Fibroblast of skin of back (primary cell): ENCODE measurements at places on chromosomes 7 and 10.

GRCh38 chr10:15045380-15045779, 1.6 kb downstream of the OLAH start:
- DNase-seq, result no peak

- DNase-seq, result peak; percentile 63
These were observed 117.7 kb downstream of the CCNY start for GRCh38 chr10:35453855-35454532.

DNA sequence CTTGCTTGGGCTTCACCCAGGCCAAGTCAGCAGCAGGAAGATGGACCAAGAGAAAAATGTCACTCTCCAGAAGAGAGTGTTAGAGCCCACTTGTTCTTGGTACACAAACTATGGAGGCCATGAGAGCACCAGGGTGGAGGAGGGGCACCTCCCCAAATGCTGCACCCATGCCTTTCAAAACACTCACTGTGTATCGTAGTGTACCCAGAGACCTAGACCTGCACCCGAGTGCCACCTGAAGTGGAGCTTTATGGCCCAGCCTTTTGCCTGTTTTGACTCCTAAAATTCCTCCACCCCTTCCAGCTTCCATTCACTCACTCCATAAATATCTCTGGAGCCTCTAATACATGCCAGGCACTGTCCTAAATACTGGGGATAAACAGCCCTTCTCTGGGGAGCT, 5.0 kb downstream of the SFTPD start:
- DNase-seq, result no peak

DNA sequence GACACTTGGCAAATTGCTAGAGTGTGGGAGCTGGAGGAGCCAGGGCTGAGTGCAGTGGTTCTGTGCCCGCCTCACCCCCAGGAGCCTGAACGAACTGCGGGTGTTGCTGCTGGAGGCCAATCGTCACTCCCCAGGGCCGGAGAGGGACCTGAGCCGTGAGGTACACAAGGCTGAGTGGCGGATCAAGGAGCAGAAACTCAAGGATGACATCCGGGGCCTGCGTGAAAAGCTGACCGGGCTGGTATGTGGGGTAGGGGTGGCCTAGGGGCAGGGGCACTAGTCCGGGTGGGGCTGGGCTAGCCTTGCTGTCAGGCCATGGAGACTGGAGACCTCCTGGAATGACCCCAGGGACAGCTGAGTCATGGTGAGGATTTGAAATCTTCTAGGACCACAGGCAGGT, 56.7 kb upstream of the GTF2IRD1 start:
- no peak for DNase-seq

GRCh38 chr7:40374575-40374974, 239.8 kb downstream of the SUGCT start:
- DNase-seq, result no peak

GRCh38 chr10:30353851-30354250, 4.8 kb upstream of the MTPAP start:
- DNase-seq, result peak; percentile 99

- DNase-seq, result no peak
These were observed 6.7 kb downstream of the IFIT5 start for GRCh38 chr10:89421018-89421476.
